Panc1 (cell line): ENCODE measurements at places on chromosomes 5 and 9. TPM values are rescaled to one million over a fixed set of nuclear protein-coding genes. Genes with fewer than 3 reads are reported as not detected.

Gene CDKN2B
- 0.05 TPM for total RNA-seq

Gene DMRT2
- not detected for total RNA-seq

Gene DOCK2
- total RNA-seq = 1.4 TPM

Gene DYNC2I2
- 78.1 TPM for total RNA-seq

Gene AMBP
- 1.7 TPM for total RNA-seq

Gene LHX6
- 0.62 TPM for total RNA-seq

Gene PSD2
- 0.05 TPM for total RNA-seq

Gene ITGA2
- total RNA-seq = 41.8 TPM

Gene ANXA2R
- 6.2 TPM for total RNA-seq

Gene SNAPC4
- 10.8 TPM for total RNA-seq
